ENCODE measurements at places on chromosomes 2 and 18. TPM values are rescaled to one million over a fixed set of nuclear protein-coding genes. Genes with fewer than 3 reads are reported as not detected.

GRCh38 chr2:130307850-130308249 is 34.8 kb upstream of the IMP4 start:
- DNase-seq, result no peak

The EVX2 gene
- not detected for polyA plus RNA-seq

- DNase-seq, result no peak
These were observed 163.2 kb upstream of the NCK2 start for GRCh38 chr2:105581555-105581944.

- peak; percentile 60 for DNase-seq
These were observed 120.4 kb downstream of the PDE11A start for GRCh38 chr2:177952151-177952550.

DNA sequence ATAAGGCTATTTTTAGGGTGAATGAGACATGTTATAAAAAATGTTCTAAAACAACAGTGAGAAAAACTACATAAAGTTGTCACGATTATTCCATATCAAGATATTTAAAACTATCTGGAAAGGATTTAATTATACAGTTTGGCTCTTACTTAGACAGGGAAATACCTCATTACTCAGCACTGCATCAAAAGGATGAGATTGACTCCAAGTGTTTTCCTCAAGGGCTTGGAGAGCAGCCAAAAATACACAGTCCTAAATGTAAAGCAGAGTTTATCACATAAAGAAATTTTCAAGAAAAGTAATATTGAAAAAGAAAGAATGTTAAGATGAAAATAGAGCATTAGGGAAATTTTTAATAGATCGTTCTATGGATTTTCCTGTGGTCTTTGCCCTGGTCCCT is 285.5 kb upstream of the NETO1 start:
- DNase-seq, result no peak

DNA sequence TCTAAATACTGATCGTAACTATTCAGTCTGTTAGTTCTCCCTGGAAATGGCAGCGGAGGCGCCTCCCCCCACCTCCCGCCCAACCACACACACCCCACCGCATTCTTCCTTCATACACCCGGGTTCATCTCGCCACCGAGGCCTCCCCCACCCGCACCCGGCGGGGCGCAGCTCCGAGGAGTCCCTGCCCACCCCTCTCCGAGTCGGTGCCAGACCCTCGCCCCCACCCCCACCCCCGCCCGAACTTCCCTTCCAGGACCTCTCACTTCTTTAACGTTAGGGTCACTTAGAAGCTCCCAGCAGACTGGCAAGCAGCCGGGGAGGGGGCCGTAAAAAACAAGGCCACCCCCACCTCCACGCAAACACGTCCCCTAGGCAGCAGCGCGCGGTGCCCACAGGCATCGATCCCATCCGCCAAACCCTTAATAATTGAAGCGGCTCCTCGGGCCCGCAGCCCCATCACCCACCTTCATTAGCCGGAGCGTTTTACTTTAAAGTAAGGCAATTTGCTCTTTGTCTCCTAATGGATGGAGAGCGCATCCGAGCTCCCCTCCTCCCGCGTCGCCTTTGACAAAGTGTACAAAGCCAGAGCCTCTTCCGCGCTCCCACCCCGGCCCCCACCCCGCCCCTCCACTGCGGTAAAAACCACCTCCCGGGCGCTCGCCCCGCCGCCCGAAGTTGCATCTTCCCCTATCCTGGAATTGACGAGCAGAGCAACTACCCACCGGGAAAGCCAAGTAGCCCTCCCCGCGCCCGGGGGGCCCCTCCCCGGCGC is 624 bp downstream of the ZNF516 start:
- DNase-seq, result peak; percentile 78

- DNase-seq, result peak; percentile 89
These were observed 492.5 kb downstream of the SOX11 start for GRCh38 chr2:6184532-6185292.

All from renal pelvis (tissue), 12 donors.